ENCODE measurements at places on chromosomes 7 and 10.

- no peak for DNase-seq
Observed at GRCh38 chr7:28889290-28889689, 68.8 kb downstream of the TRIL start.

DNA sequence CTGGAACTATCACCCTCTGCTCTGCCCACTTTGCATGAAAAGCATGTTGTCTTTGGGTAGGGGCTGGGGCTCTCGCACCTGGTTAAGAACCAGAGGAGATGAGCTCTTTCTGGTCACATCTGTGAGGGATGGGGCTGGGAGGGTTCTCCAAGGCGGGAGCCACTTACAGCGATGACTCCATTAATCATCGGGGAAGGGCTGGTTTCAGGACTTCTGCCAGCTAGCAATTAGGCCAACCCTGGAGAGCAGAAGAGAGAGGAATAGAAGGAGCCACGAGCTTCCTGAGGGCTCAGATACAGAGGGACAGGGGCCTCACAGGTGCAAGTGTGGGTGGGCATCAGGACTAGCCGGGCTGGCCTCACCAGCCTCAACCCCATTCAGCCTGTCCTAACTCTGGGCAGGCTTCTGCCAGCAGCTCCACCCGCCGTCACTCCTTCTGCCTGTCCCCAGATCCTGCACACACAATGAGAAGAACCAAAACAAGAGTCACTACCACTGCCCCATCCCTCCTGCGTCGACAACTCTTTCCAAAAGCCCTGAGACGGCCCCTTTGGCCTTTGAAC lies 8.4 kb downstream of the AQP1 start:
- DNase-seq, result no peak

DNA sequence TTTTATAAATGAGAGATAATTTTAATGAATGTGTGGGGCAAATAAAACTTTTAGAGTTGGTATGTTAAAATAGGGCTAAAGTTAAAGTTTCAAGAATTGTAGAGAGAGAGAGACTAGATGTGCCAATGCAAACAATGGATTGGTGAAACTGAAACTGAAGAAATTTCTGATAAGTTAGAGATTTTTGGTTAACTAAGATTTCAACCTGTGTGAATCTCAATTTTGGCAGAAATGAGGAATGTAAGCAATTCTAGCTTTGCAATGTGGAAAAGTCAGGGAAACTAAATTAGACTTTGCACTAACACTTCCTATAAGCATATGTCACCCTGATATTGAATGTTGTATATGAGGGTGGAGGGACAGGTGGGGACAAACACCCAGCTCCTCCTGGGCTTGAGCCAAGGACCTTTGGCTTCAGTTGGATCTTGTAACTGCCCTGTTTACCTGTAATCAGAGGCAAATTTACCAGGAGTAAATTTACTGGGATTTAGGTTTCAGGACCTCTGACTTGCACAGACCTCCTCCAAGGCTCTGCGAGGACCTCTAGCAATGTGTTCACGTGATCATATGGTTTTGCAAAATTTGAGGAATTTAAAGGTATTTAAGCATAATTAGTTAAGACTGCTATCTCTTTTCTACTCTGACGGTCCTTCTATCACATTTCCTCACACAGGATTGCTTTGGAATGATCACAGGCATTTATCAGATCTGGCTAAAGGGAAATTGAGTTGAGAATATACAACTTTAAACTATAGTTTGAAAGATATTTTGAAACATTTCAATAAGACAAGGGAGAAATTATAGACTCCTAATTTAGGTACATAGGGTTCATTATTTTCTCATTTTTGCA lies 33.1 kb upstream of the RPA3 start:
- DNase-seq, result no peak

DNA sequence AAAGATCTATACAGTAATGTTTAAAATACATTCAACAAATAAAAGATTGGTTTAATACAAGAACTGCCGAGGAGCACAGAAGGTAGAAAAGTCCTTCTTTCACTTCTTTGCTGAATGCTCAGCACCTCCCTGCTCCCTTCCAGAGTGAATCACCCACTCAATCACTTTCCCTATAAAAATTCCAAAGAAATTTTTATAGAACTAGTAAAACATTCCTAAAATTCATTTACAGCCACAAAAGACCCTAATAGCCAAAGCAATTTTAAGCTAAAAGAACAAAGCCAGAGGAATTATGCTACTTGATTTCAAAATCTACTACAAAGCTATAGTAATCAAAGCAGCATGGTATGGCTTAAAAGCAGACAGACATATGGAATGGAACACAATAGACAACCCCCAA lies 320.9 kb downstream of the PCLO start:
- DNase-seq, result no peak

- DNase-seq, result no peak
Observed at GRCh38 chr7:96187735-96188134, 134.2 kb downstream of the SLC25A13 start.

Data from left renal cortex interstitium (tissue), 4 donors.